ENCODE measurements at places on chromosomes 3 and 15. TPM values are rescaled to one million over a fixed set of nuclear protein-coding genes. Genes with fewer than 3 reads are reported as not detected.

CYP19A1 gene
- polyA plus RNA-seq, result not detected

DNA sequence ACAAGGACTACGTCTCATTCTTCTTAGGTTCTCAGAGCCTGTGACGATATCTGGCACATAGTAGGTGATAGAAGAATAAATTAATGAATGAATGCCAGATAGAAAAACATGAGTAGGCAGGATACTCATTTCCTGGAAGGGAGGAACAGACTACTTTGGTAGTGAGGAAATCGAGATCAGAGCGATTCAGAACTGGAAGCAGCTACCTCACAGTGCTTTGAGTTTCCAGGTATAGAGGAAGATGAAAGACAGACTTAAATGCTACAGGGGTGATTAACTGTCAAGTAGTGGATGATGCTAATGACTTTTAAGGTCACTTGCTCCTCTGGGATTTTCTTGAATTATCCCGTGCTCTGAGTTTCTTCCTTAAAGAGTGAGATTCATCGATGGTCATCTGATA lies 951.5 kb upstream of the CFAP20DC start:
- H3K4me1 ChIP-seq, result no peaks in the 10 kb centered on the region
- no peak overlapping the region for H3K27ac ChIP-seq
- H3K4me3 ChIP-seq, result no peak overlapping the region
- H3K27me3 ChIP-seq, result peaks cover 1% of the 10 kb centered on the region

ACAP2 gene
- 74.1 TPM for polyA plus RNA-seq

DNA sequence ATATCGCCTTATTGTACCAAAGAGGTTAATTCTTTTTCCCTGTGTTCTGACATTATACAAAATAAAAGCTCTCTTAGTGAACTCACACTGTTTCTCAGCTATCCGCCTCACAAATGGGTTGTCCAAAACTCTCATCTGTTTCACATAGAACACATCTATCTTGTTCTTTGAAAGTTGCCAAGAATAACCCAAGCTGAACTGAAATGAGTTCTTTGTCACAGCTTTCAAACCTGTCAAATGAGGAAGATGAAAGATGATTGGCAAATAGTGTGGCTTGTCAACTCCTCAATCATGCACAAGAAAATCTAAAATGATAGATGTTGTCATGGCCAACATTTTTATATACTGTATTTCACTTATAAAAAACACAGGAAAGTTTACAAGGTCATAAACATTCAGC lies 168.1 kb upstream of the OSTN start:
- no peak overlapping the region for H3K27ac ChIP-seq
- H3K27me3 ChIP-seq, result no peaks in the 10 kb centered on the region
- no peak for DNase-seq
- H3K36me3 ChIP-seq, result no peaks in the 10 kb centered on the region
- H3K4me1 ChIP-seq, result no peaks in the 10 kb centered on the region

DNA sequence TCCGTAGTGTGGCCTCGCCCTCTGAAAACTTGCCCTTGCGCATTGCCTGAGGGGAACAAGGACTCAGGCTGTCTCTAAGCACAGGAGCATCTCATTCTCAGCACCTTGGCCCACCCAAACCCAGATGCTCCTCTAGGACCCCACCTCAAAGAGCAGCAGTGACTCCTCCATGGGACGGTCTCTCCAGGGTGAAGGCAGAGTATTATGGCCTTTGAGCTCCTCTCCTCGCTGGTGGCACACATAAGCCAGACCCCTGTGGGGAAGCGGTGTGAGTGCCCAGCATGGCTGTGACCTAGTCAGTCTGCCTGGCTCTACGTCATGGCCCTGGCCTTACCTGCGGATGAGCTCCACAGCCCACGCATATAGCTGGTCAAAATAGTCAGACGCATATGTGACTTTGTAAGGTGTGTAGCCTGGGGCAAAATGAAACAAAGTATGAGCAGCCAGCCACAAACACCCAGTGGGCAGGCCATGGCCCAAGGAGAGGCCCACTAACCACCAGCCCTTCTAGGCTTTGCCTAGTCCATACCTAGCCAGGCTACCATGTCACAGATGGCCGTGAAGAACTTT lies 4.4 kb downstream of the QARS1 start:
- H3K4me3 ChIP-seq, result no peak overlapping the region
- peaks cover 3% of the 10 kb centered on the region for H3K27me3 ChIP-seq
- peaks cover 14% of the 10 kb centered on the region for H3K36me3 ChIP-seq
- H3K4me1 ChIP-seq, result peaks cover 21% of the 10 kb centered on the region

- H3K27me3 ChIP-seq, result peaks cover 2% of the 10 kb centered on the region
- H3K4me3 ChIP-seq, result no peak overlapping the region
- no peak for DNase-seq
- H3K36me3 ChIP-seq, result peaks cover 5% of the 10 kb centered on the region
These were observed 479.0 kb downstream of the FOXP1 start for GRCh38 chr3:71104556-71104955.

- H3K4me3 ChIP-seq, result no peak overlapping the region
- H3K27me3 ChIP-seq, result no peaks in the 10 kb centered on the region
- DNase-seq, result no peak
- no peaks in the 10 kb centered on the region for H3K4me1 ChIP-seq
- no peak overlapping the region for H3K27ac ChIP-seq
These were observed 28.1 kb upstream of the LRTM1 start for GRCh38 chr3:54955941-54956340.

- no peaks in the 10 kb centered on the region for H3K4me1 ChIP-seq
- no peaks in the 10 kb centered on the region for H3K36me3 ChIP-seq
- H3K4me3 ChIP-seq, result no peak overlapping the region
- no peak overlapping the region for H3K27ac ChIP-seq
- DNase-seq, result no peak
- H3K27me3 ChIP-seq, result no peaks in the 10 kb centered on the region
These were observed 336.1 kb upstream of the RARB start for GRCh38 chr3:25091934-25092333.

GRCh38 chr15:69954666-69955065 lies 143.1 kb downstream of the TLE3 start:
- H3K4me1 ChIP-seq, result no peaks in the 10 kb centered on the region
- H3K4me3 ChIP-seq, result no peak overlapping the region
- H3K27me3 ChIP-seq, result peaks cover 2% of the 10 kb centered on the region

DNA sequence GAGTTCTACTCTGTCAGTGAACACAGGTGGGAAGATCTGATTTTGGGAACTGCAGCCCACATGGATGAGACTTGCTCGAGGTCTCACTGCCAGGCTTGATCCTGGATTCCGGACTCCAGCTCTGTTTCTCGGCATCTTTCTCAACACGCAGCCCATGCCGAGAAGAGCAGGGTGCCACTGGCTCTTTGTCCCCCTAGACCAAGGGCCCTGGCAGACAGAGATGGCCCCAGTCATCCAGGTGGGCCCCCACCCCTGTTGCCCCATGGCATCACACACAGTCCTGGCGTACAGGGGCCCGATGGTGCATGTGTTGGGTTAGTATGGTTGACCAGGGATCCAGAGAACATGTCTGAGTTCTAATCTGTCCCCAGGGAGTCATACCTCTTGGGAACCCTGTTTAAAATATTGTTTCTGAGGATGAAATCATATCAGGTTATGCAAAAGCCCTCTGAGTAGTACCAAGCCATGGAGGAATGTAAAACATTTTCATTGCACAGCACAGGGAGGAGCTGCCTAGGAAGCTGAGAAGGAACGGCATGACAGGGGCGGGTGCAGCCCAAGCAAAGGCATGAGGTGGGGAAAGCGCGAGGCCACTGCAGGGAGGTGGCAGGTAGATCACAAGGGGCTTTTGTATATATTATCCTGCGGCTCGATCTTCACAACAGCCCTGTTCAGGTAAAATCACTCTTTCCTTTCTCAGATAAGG lies 320.6 kb downstream of the UACA start:
- H3K4me1 ChIP-seq, result peaks cover 5% of the 10 kb centered on the region
- no peak overlapping the region for H3K27ac ChIP-seq
- H3K27me3 ChIP-seq, result peaks cover 13% of the 10 kb centered on the region
- no peak for DNase-seq
- no peak overlapping the region for H3K4me3 ChIP-seq

HOMER2 gene
- not detected for polyA plus RNA-seq

SEMA5B gene
- not detected for polyA plus RNA-seq

DNA sequence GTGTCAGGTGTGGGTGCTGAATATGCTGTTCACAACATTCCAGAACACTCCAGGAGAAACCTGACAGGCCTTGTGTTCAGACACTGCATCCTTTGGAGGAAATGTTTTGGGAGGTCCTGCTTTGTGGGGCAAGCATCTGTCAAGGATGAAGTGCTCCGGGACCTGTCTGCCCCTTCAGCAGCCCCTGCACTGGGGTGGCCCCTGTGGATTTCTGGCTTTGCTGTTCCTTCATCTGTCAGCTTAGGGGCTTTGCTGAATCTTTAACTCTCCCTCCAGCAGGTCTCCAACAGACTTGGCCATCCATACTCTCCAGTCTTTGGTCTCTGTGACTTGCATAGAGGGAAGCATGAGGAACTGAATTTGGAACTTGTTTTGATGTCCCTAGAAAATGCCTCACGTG lies 3.1 kb downstream of the PRR23E start:
- DNase-seq, result no peak
- H3K36me3 ChIP-seq, result no peaks in the 10 kb centered on the region
- H3K4me3 ChIP-seq, result no peak overlapping the region
- H3K4me1 ChIP-seq, result no peaks in the 10 kb centered on the region
- no peak overlapping the region for H3K27ac ChIP-seq

DNA sequence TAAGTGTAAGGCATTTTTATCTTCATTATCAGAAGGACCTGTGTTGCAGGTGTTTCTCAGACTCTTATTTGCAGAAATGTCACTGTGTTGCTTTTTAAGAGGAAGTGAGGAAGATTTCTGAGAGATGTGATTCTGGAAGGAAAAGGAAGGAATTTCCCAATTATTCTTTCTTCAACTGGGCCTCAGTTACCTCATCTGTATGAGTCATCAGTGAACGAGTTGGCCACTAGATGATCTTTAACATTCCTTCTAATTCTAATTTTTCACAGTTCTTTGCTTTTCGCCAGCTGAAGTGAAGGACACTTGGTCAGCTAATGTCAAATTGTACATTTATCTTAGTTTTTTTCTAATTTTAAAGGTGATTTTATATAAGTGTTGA lies 28.9 kb downstream of the CLEC3B start:
- no peaks in the 10 kb centered on the region for H3K4me1 ChIP-seq
- H3K36me3 ChIP-seq, result no peaks in the 10 kb centered on the region
- peaks cover 13% of the 10 kb centered on the region for H3K27me3 ChIP-seq
- DNase-seq, result no peak
- no peak overlapping the region for H3K4me3 ChIP-seq

DNA sequence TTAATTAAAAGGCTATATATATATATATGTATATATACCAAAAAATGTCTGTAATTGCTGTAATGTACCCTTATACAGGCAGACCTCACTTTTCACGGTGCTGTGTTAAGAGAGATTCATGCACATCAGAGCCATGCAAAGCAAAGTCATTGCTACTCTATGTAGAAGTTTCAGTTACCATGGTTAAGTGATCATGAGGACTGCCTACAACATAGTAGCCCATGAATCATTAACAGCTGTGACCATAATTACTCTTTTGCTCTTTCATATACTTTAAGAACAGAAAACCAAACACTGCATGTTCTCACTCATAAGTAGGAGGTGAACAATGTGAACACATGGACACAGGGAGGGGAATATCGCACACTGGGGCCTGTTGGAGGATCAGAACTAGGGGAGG lies 225.3 kb upstream of the EPHA3 start:
- no peak overlapping the region for H3K27ac ChIP-seq
- no peak for DNase-seq
- no peaks in the 10 kb centered on the region for H3K27me3 ChIP-seq
- H3K4me1 ChIP-seq, result no peaks in the 10 kb centered on the region

DNA sequence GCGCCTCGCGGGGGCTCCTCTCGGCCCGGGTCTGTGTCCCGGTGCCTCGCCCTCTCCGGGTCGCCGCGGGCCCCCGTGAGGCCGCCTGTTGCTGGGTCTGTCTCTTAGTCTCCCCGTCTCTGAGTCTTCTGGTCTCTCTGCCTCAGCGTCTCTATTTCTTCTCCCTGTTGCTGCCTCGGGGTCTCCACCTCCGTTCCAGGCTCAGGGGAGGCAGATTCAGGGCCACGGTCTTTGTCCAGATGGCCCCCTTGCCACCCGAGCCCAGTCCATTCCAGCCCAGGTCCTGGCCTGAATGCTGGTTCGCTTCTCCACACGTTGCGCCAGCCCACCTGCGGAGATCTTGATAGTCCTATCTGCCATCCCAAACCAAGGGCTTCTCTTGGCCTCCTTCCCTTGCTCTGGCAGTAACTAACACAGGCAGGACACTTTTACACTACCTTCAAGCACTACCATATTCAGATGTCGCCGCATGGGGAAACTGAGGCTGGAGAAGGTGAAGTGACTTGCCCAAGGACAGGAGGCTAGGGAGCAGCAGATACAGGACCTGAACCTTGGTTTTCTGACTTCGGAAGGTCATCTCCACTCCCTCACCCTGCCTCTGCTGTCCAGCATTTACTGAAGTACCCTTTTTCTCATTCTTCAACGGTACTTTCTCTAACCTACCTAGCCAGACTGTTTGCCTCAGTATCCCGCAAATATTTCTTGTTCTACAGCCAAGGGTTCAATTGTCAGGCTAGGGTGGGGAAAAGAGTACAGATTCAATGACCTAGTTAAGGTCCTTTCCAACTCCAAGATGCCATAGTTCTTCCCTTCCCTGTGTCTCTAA lies 616 bp upstream of the IGDCC4 start:
- peak overlapping the region; percentile 89 for H3K4me3 ChIP-seq
- H3K36me3 ChIP-seq, result no peaks in the 10 kb centered on the region
- no peak for DNase-seq
- peaks cover 17% of the 10 kb centered on the region for H3K27me3 ChIP-seq
- peaks cover 31% of the 10 kb centered on the region for H3K4me1 ChIP-seq
- H3K27ac ChIP-seq, result peak overlapping the region; percentile 29

GOLGA8S gene
- 0.07 TPM for polyA plus RNA-seq

GRCh38 chr3:33940736-33941135 lies 142.3 kb downstream of the PDCD6IP start:
- H3K27me3 ChIP-seq, result peaks cover 2% of the 10 kb centered on the region
- H3K36me3 ChIP-seq, result no peaks in the 10 kb centered on the region
- H3K27ac ChIP-seq, result no peak overlapping the region
- H3K4me3 ChIP-seq, result no peak overlapping the region

COPB2 gene
- 95.4 TPM for polyA plus RNA-seq

- peaks cover 4% of the 10 kb centered on the region for H3K27me3 ChIP-seq
- H3K4me1 ChIP-seq, result peaks cover 47% of the 10 kb centered on the region
- peaks cover 13% of the 10 kb centered on the region for H3K36me3 ChIP-seq
- H3K27ac ChIP-seq, result peak overlapping the region; percentile 55
These were observed 18.3 kb downstream of the FBXO22 start for GRCh38 chr15:75921732-75922703.

ALS2CL gene
- polyA plus RNA-seq, result not detected

CKMT1A gene
- polyA plus RNA-seq, result not detected

DNA sequence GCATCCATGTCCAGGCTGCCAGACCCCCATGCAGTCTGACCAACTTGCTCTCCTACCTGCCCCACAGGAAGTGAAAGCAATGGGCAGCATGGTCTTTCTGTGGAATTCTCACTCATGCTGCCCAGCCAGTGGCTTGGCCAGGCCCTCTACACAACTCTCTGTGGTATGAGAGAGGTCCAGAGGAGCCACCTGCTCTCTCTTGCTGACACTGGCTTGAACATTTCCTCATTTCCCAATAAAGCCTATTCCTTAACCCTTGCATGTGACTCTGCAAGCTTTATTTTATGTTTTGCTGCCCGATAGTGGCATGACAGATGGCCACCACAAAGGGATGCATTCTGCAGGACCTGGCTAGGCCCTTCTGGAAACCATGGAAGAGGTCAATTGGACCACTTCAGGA lies 53.8 kb downstream of the CCR1 start:
- no peak for DNase-seq
- peaks cover 18% of the 10 kb centered on the region for H3K4me1 ChIP-seq
